ENCODE measurements at places on chromosomes 13 and 19.

- DNase-seq: no peak
Measured at GRCh38 chr19:42206871-42207755, 10.4 kb downstream of the DEDD2 start.

DNA sequence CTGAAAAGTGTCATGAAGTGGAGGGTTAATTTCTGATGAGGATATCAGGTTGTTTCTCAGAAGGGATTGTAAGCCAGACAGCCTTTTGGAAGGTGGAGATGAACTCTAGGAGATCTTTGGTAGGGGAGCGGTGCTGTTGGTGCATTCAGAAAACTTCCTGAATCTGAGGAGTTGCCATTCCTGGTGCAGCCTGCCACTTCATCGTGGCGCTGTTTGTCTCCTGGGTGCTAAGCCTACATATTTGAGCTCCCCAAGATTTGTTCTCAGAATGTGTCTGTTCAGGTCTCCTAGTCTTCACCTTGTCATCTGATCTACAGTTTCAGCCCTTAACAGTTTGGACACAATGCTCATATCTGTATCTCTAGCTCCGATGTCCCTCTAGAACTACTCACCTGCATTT is 285.6 kb downstream of the MTUS2 start:
- DNase-seq: no peak

GRCh38 chr13:67083519-67083918 is 146.6 kb downstream of the PCDH9 start:
- DNase-seq: no peak

DNA sequence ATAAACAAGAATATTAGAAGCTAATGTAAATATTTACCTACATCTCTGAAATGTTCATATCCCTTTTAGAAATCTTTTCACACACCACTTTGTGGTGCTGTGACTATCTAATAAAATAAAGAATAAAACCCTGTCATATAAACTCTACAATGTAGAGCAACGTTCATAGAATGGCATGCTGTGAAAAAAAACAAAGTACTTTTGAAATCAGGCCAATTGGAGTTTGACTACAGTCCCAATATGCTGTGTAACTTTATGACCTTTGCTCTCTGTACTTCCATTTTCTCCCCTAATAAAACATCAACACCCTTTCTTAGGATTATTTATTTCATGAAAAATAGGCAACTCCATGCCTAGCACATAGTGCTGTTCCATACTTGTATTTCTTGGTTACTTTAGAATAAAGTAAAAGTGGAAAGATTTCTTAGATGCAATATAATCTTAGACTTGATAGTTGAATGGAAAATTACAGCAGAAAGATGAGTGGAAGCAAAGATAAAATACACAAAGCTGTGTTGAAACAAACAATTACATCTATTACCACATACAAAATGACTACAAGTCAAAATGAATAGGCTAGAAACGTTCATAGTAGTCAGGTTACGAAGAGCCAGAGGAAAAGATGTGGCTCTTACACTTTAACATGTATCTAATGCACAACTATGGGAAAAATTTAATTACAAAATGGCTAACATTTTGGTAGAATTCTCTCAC is 613.2 kb upstream of the SLITRK5 start:
- DNase-seq: no peak

GRCh38 chr19:13885826-13886365 is 9.0 kb downstream of the NANOS3 start:
- no peak for DNase-seq

DNA sequence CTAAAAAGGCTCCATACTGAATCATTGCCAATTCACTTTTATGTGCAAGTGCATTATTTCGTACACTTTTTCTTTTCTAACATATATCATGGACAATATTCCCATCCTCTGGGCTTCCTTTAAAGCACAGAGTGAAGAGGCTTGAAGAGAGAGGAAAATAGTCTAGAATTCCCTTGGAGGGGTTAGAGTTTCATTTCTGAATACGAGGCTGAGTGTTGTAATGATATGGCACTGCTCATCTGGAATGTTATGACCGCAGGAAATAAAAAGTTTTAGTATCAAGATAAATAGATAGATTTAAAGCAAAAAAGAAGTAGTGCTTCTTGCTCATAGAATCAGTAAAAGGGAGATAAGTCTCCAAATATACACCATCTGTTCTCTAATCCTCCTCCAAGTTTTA is 412.3 kb upstream of the SLITRK1 start:
- no peak for DNase-seq

DNA sequence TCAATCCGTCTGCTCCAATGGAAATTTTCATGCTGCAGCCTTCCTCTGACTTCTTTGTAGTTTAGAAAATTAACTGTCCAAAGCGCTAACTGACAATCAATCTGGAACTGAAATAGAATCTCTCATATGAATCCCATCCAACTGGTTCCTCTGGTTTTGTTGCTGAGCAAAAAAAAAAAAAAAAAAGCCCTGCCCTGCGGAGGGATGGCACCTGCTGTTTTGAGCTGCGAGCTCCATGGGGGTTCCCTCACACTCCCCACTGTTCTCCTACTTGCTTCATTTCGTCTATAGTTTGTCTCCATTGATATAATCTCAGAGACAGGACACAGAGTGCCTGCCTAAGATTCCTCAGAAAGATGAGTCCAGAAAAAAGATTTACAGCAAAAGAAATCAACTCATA is 33.4 kb downstream of the FAAP24 start:
- DNase-seq: no peak

DNA sequence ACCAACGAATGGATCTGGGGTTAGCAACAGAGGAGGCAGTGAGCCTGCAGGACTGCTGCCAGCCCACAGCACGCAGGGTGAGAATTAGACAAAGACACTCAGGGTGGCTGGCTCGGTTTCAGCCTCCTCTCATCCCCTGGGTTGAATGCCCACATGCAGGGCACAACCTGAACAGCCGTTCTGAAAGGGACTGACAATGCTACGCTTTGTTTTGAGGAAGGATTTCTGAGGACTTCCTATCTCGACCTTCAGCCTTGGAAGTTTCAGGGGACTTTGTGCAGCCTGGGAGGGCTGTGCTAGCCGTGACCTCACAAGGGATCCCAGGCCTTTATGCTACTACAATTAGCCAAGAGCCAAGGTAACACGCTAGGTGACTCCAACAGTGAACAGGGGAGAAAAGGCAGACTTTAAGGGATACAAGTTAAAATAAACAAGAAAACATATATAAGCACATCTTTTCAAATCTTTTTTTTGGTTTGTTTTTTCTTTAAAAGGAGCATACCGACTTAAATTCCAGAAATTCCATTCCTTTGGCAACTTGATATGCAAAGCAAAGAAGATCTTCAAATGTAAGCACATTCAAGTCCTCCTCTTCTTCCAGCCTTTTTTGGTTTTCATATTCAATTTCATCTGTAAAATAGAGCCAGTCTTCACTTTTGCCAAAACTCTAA is 34.5 kb upstream of the URAD start:
- DNase-seq: no peak

DNA sequence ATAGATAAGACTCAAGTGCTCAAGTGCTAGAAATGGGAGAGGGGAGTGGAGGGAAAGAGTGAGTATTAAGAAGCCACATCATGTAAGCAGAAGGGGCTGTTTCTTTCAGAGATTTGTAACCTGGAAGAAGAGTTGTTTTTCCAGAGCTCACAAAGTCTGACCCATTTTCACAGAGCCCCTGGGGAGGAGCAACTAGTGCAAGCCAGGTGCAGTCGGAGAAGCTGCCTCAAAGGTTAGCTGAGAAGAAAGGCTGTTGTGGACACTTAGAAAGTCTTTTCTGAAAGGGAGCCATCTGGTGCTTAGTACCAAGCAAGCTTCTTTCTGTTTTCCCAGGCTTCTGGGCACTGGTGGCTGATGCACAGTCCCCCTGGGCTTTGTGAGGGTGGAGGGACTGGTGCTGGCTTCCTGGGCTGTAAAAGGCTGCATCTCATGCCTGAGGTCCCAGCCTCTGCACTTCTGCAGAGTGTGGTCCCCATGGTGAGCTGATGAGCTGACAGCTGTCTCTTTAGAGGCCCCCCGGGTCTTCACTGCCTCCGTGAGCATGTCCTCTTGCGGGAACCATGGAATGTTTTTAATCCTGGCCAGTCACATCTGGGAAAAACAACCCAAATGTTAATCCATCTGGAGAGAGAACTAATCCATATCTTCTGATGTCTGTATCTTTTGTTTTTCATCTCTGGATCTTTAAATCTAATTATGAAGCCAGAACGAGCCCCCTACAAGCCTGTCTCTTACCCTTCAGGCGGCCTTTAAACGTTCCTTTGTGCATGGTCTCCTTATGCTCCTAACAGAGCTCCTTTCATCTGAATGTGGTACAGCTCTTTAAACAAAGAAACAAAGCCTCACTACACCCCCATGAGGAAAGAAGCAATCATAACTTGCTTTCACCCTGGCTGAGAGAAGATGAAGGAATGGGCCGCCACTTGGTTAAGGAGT is 40.2 kb downstream of the OLFM4 start:
- DNase-seq: no peak

- DNase-seq: no peak
Measured at GRCh38 chr19:2329149-2329478, 630 bp downstream of the SPPL2B start.

DNA sequence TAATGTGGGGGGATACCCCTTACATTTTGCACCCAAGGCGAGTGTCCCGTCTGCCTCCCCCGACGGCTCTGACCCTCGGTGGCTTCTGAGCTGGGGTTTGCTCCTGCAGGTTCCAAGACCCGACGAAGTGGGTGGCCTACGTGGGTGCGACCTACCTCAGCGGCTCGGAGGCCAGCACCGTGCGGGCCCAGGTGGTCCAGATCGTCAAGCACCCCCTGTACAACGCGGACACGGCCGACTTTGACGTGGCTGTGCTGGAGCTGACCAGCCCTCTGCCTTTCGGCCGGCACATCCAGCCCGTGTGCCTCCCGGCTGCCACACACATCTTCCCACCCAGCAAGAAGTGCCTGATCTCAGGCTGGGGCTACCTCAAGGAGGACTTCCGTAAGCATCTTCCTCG is 19.1 kb downstream of the TIMM13 start:
- DNase-seq: no peak

- no peak for DNase-seq
Measured at GRCh38 chr19:35389192-35389861, 18.5 kb downstream of the GPR42 start.

- peak; percentile 10 for DNase-seq
Measured at GRCh38 chr13:43368003-43368402, 344.6 kb downstream of the DNAJC15 start.

DNA sequence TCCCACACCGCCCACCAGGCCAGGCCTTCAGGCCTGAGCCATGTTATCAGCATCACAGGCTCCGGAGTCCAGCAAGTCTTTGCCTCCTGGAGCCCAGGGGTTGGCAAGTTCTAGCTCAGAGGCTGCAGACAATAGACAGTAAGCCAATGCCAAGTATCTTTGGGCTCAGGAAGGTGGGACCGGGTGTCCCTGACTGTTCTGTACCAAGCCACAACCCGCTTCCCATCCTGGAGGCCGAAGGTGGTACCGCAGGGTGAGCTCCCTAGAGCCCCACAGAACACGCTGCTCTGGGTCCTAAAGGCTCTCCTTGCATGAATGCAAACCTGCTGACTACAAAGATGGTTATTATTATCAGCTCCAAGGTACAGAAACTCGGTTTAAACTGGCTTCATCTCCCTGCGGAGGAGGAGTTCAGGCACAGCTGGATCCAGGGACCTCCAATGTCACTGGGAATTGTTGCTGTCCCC is 5.5 kb upstream of the FSTL3 start:
- no peak for DNase-seq

- peak; percentile 82 for DNase-seq
Measured at GRCh38 chr19:23762884-23763711, 4.4 kb upstream of the ZNF681 start.

Measured in CD4-positive, alpha-beta T cell treated with Interferon alpha-2 for 1 hour (primary cell).